ENCODE measurements at places on chromosomes 5 and 9.

DNA sequence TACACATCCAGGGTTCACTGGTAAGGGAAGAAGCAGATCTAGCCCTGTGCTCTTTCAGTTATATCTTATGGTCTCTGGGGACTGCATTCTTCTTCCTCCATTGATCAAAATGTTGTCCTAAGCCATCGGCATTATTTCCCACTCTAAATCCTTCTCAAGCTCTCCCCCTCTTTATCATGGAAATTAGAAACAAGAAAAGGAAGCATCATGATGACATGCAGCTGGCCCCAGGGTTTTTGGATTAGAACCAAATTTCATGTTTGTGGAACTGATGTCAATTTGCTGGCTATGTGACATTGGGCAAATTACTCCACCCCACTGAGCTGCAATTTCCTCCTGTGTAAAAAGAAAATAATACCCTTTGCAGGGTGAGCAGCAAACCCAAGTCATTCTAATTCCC is 39.5 kb downstream of the MFAP3 start:
- no peak for DNase-seq

- DNase-seq, result no peak
Observed at GRCh38 chr5:55278778-55279177, 28.7 kb downstream of the DHX29 start.

DNA sequence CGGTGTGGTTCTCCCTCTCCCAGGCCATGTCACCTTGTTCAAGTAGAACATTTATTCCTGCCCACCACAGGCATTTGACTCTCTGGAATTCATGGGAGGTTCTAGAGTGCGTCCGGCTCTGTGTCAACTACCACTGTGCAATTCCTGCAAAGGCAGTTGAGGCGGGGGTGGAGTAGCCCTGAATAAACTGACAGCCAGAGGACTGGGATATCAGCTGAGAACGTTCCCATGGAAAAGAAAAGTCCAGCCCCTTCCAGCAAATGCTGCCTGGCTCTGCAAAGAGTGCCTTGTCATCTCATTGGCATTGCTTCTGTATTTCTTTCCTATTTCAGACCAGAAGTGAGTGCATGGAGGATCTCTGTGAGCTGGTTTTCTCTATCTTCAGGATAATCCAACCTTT is 18.9 kb upstream of the MEGF9 start:
- no peak for DNase-seq

GRCh38 chr5:129110742-129111141 is 16.2 kb downstream of the ISOC1 start:
- no peak for DNase-seq

DNA sequence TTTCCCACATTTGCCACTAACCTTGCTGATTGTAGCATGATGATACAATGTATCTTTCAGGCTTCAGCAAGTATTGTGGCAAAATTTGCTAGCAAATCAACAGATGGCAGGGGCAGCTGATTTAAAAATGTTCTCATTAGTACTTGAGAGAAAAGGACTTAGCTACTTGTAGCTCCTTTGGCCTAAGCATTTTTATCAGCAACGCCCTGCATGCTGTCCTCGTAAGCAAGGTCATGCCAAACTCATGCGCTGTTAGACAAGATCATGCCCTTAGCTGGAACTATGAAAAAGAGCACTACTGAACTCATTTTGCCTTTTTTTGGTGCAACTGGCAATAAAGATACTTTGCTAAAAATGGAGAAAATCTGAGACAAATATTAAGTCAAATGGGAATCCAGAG is 197.1 kb downstream of the ICE1 start:
- no peak for DNase-seq

Measured in nucleus accumbens (tissue), 56 donors.